ENCODE measurements at places on chromosomes 7 and 10.

DNA sequence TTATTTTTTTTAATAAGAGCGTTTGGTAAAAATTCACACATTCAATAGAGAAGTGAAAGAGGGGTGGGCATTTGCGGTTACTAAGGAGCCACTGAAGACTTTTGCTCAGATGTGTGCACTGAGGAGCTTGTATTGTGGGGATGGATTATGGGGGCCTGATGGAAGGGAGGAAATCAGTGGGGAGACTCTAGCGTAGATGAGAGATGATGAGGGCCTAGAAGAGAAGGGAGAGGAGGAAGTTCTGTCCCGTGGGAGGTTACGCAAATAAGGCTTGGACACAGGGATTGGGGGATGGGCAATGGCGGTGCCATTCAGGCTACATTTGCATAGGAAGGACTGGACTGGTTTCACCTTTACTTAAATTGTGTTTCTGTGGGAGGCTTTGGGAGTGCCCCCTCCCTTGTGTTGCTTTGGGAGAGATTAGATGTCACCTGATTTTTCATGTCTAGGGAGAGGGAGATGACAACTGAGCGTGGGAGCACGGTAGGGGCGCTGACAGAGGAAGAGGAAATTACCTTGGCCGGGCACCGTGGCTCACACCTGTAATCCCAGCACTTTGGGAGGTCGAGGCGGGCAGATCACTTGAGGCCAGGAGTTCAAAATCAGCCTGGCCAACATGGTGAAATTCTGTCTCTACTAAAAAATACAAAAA, 2.2 kb upstream of the HIP1 start:
- no peak for DNase-seq

- DNase-seq = peak; percentile 21
These were observed 179.6 kb downstream of the ZMYND11 start for GRCh38 chr10:314871-315270.

GRCh38 chr10:130109796-130110245, 809 bp downstream of the C10orf143 start:
- peak; percentile 65 for DNase-seq

DNA sequence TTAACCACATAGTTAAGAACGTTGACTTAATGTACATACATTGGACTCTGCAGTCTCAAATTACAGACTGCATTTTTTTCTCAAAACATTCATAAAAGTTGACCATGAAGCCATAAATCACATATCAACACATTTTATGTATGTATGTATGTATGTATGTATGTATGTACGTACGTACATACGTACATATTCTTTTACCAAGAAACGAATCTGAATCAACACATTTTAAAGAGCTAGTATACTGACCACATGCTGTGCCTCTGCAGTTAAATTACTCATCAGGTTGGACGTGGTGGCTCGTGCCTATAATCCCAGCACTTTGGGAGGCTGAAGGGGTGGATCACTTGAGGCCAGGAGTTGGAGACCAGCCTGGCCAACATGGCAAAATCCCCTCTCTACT, 105.8 kb downstream of the GPR158 start:
- DNase-seq = no peak

Measured in fibroblast of skin of left biceps (primary cell).